HFFc6 (cell line): ENCODE measurements at places on chromosomes 1 and 21.

GRCh38 chr1:246689409-246690008, 34.7 kb upstream of the SCCPDH start:
- peak; percentile 83 for DNase-seq
- peaks cover 6% of the 10 kb centered on the region for H3K36me3 ChIP-seq
- 0 out of 2 replicates have a peak, but pooled peaks cover 4% of the 10 kb centered on the region for H3K27me3 ChIP-seq
- H3K4me3 ChIP-seq, result peak overlapping the region; percentile 80
- H3K27ac ChIP-seq, result no peak overlapping the region

DNA sequence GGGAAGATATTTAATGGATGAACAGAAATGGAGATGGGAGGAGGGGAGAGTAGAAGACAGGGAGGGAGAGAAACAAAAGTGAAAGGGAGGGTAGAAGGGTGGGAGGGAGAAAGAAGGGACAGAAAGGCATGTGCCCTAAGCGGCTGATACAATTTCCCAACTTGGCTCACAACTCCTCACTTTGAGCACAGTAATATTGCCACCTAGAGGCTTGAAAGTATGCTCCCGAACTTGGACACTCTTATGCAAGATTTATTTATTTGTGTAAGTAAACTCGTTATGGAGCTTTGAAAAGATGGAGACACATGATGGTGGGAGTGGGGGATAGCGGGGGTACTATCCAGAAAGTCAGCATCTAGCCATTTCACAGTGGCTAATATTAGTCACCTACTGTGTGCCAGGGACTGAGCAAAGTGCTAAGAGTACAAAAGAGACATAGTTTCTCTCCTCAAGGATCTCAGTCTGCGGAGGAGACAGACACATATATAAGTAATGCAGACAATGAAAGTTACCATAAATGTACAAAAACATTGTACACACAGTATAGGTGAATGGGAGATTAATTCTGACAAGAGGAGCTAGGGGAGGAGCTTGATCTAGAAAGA, 189.7 kb downstream of the SEC16B start:
- peak overlapping the region; percentile 19; the same call in 1 of the 2 replicates for H3K4me3 ChIP-seq
- DNase-seq, result peak; percentile 42
- H3K4me1 ChIP-seq, result peaks cover 32% of the 10 kb centered on the region
- peaks cover 1% of the 10 kb centered on the region; the same call in 1 of the 2 replicates for H3K27me3 ChIP-seq
- no peak overlapping the region for H3K27ac ChIP-seq

- H3K27me3 ChIP-seq, result 0 out of 2 replicates have a peak, but pooled peaks cover 1% of the 10 kb centered on the region
- H3K4me1 ChIP-seq, result peaks cover 23% of the 10 kb centered on the region
- H3K27ac ChIP-seq, result peak overlapping the region; percentile 35
- H3K4me3 ChIP-seq, result peak overlapping the region; percentile 80
- H3K36me3 ChIP-seq, result no peaks in the 10 kb centered on the region
Observed at GRCh38 chr1:215957663-215958062, 390.6 kb downstream of the KCTD3 start.

DNA sequence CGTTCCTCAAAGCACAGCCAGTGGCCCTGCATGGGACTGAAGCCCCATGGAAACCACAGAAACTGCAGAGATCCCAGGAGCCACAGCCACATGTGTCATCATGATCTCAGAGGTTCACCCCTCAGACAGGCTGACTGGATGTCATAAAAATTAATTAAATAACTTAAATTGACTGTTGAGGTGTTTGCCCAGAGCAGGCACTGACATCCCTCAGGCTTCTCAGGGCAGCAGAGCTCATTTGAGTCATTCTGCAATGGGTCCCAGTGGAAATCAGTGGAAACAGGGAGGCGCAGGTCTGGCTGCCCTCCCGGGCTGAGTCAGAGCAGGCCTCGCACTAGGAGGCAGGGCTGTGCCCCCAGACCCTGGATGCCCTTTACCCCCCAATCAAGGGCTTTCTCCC, 135.1 kb downstream of the CDC7 start:
- H3K36me3 ChIP-seq, result no peaks in the 10 kb centered on the region
- no peak overlapping the region for H3K4me3 ChIP-seq
- peaks cover 13% of the 10 kb centered on the region for H3K4me1 ChIP-seq
- DNase-seq, result peak; percentile 12
- H3K27ac ChIP-seq, result no peak overlapping the region

DNA sequence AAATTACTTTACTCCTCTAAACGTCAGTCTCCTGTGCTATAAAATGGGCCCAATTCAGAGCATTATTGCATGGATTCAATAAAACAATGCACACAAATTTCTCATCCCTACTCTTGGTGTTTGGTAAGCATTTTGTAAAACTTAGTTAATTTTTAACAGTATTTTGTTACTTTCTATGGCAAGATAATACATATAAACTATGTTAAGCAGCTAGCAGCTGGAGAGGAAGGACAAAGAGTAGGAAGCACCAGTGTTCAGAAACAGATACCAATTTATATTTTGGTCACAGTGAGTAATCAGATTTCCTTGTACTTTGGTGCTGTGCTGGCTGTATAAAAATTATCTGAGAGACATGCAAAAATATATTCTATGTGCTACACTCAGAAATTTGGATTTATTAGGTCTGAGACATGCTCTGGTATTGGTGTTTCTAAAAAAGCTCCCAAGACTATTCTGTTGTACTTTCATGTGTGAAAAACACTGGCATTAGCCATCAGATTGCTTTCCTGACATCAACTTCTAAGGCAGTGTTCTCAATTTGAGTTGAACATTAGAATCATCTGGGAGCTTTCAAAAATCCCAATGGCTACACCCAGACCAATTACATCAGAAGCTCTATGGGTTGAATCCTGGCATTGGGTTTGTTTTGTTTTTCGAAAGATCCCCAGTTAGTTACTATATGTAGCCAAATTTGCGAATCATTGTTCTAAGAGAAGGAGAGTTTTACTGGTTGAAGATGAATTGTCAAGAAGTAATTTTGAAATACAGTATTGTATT, 100.3 kb upstream of the C1orf87 start:
- H3K27ac ChIP-seq, result no peak overlapping the region
- peaks cover 1% of the 10 kb centered on the region; the same call in 1 of the 2 replicates for H3K27me3 ChIP-seq
- peaks cover 35% of the 10 kb centered on the region for H3K4me1 ChIP-seq
- no peak overlapping the region for H3K4me3 ChIP-seq
- DNase-seq, result no peak
- H3K36me3 ChIP-seq, result no peaks in the 10 kb centered on the region
